ENCODE measurements at places on chromosomes 2 and 18. TPM values are rescaled to one million over a fixed set of nuclear protein-coding genes. Genes with fewer than 3 reads are reported as not detected.

Gene VWC2L
- total RNA-seq: not detected

DNA sequence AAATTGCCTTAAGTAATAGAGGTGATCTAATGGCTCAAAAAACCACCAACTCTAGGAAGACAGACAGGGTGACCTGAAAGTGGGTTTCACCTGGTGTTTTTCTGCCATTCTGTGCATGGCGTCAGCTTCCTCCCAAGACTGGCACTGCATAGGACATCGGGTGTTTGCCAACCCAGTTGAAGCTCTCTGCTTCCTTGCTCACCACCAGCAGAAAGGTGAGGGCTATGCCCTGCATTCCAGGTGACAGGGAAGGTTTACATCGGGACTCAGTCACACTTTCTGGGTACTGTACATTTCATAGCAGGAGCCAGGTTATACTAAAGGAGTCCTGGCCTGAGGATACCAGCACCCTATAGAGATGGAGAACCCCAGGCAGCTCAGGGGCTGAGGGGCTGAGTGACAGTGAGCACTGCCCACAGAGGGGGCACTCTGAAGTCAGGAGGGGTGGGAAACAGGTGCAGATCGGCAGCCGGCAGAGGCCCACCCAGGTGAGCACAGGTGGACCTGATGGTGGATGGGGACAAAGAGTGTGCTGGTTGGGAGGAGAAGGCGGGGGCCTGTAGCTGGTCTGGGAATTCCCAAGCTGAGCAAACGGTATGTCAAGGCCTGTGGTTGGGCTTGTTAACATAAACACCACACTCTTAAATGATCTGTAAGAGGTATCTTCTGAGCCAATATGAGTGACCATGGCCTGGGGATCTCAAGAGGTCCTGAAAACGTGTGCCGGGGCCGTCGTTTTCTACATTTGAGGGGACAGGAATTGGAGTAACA lies 18.1 kb downstream of the TPRKB start:
- no peak overlapping the region for H3K27ac ChIP-seq
- no peak for DNase-seq

DNA sequence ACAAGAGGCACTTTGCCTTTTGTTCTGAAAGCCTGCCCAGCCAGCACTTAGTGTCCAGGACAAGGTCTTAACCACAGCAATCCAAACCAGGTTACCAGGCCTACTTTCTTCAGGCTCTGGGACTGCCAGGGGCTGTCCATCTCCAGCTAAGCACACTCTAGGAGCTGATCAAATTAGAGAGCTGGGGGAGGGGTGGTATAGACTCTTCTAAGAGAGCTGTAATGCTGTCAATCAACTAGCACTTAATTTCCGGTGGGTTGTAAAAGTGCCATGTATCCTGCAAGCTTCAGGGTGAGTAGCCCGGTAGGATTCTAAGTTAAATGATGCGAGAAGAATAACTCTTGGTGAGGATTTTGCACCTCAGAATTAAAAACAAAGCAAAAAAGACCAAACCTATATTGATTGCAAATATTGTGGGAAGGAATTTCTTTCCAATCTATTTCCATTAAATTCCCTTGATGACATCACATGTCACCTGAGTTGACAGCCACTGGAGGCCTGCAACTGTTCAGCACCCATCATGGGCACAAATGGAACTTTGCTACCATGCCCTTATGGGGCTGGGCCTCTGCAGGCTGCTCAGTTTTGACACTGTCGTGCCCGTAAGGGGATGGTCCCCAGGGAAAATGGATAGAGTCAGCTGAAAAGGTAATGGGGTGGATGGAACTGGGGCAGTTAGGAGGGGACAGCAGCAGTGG lies 8.7 kb upstream of the COX7A2L start:
- no peak for DNase-seq
- H3K4me1 ChIP-seq: peaks cover 6% of the 10 kb centered on the region
- H3K4me3 ChIP-seq: no peak overlapping the region
- no peak overlapping the region for H3K27ac ChIP-seq
- no peaks in the 10 kb centered on the region for H3K36me3 ChIP-seq

Gene PRSS56
- total RNA-seq: not detected

- DNase-seq: no peak
- no peak overlapping the region for H3K4me3 ChIP-seq
- H3K27me3 ChIP-seq: no peaks in the 10 kb centered on the region
- H3K36me3 ChIP-seq: no peaks in the 10 kb centered on the region
- H3K27ac ChIP-seq: no peak overlapping the region
- no peaks in the 10 kb centered on the region for H3K4me1 ChIP-seq
These were observed 929.4 kb upstream of the PIK3C3 start for GRCh38 chr18:41025666-41026065.

DNA sequence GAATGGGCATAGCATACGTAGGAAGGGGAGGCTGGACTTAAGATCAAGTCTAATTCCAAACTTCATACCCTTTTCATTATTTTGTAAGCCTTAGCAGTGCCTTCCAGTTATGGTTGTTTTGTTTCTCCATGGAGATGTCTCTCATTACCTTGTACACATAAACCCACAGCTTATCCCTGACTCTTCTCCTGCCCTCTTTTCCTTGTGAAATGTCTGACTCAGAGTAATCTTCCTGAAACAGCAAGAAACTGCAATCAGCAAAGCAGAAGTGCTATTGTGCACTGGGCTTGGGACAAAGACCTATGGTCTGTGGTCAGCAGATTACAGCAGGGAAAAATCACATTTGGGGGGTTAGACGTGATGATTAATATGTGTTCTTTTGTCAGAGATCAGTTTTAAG lies 176.7 kb downstream of the IKZF2 start:
- H3K4me3 ChIP-seq: no peak overlapping the region
- no peak overlapping the region for H3K27ac ChIP-seq
- DNase-seq: no peak
- peaks cover 13% of the 10 kb centered on the region for H3K4me1 ChIP-seq
